ENCODE measurements at places on chromosomes 1 and 21.

- no peak for DNase-seq
Measured at GRCh38 chr1:109083923-109084322, 6.6 kb upstream of the TMEM167B start.

- DNase-seq = no peak
Measured at GRCh38 chr21:42361286-42361685, 5.0 kb downstream of the TFF1 start.

GRCh38 chr1:42816585-42817439 lies at the start of the genes ERMAP and SVBP:
ERMAP (plus strand) TSS chr1:42817122; CDS start chr1:42830449, 13,327 bp downstream.
SVBP (minus strand) TSS chr1:42817397; CDS start chr1:42816544, 853 bp downstream.
- DNase-seq = peak; percentile 97

- no peak for DNase-seq
Measured at GRCh38 chr1:171343727-171344472, 29.9 kb downstream of the FMO4 start.

DNA sequence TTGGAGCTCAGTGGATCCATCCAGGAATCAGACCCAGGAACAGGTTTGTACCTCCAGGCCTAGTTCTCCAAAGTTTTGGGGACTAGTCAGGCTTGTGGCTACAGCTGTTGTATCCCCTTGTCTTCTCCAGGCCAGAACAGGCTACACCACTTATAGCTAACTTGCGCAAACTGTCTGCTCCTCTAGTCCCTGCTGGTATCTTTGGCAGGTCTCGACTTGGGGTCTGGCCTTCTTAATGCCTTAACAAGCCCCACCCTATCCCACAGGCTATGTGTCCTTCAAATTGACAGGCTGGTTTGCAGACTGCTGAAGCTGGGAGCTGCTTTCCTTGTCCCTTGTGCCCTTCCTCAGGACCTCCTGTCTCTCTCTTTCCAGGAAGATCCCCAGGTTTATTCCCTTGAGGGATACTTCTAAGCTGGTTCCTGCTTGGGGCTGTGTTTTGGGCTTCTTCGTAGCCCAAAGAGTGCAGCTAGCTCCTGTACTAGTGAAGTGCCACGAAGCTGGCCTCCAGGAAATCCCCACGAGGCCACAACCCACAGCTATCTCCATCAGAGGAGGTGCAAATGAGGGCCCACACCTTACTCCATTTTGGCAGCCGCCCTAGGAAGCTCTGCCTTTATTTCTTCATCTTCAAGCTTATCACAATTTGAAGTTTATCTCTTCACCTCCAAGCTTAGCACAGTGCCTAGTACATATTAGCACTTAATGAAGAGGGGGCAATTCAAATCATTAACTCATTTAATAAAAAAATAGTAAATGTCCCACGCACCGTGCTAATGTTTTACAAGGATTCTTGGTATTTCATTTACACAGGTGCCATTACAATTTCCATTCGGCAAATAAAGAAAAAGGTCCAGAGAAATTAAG lies 683 bp upstream of the DMAP1 start:
- DNase-seq = no peak

DNA sequence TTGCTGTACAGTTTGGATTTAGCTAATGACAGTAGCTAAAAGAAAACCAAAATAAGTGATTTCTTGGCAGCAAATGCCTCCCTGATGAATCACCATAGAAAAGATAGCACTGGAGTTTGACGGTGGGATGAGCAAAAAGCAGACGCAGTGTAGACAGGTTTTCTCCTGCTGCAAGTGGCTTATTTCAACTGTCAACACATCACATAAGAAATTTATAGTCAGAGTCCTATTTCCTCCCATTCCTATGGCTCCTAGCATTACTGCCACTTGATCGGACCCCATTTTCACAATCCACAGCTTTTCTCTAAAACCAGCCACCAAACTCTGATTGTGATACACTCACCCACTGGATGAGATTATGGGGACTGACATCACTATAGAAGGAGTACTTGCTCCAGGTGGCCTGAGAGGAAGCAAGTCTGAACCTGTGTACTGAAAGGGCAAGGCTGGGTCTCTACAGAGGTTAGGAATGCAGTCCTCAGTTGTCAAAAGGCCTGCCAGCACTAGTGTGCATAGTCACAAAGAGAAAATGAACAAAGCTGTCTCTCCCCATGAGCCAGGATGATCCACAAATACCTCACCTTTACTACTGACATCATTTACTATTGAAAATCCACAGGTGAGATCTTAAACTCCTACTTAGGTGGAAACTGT lies 359.8 kb downstream of the LTN1 start:
- no peak for DNase-seq

- DNase-seq = no peak
Measured at GRCh38 chr1:99850459-99851291, 514 bp downstream of the AGL start.

- no peak for DNase-seq
Measured at GRCh38 chr1:230763927-230764591, 16.9 kb downstream of the CAPN9 start.

DNA sequence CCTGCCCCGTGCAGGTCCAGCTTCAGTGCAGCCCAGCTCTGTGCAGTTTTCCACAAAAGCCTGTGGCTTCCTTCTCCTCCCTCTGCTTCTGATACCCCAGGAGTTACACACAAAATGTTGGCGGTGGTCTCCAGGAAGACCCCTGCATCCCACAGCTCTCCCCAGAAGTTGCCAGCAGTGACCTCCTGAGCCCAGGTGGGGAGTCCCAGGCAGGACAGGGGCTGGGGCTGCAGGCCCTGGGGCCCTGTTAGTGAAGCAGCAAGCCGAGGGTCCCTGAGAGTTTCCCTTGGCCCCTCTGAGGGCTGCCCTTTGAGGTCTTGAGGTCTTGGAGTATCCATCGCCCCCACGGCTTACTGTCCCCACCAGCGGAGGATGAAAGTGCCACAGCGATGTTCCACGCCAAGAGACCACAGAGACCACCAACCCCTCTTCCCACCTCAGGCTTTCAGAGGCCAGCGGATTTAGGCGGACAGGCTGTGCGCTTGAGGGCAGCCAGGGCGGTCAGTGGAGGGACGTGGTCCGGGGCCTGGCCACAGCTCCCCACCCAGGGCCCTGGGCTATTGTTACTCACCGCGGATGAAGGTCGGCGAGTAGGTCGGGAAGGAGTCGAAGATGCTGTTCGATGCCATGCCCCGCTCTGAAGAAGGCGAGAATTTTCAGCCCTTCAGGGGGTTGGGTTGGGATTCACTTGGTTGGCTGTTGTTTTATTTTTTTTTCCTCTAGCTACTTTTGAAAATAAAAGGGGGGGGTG lies 34.0 kb upstream of the RUNX3 start:
- no peak for DNase-seq

DNA sequence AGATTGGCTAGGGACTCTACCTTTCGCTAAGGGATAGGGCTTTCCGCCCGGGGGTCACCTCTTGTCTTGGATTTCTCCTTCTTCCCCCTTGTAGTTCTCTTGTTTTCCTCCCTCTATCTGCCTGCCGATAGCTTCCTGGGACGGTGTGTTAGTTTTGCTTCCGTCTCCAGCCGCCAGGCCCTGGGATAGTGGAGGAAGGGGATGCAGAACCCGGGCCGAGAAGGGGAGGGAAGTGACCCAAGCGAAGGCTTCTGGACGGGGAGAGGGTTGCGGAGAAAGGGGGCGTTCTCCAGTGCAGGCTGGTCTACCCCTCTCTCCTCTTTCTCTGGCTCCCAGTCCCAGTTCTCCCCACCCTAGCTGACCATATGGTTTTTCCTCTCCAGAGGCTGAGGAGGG lies 871 bp downstream of the TUFT1 start:
- DNase-seq = no peak

DNA sequence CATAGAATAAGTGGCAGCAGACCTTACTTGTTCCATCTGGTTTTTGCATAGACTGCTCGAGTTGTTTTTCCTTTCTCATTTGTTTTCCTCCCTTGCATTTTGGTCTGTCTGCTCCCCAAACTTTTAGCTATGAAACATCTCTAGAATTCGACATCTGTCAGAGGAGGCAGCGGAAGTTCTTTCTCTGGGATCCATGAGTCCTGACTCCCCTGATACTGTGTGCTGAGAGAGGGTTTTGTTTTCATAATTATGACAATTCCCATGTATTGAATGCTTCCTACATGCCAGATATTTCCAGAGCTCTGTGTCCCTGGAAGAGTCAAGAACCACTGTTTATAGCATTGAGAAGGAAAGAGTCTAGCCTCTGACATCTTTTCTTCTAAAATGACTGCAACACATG lies 172.6 kb downstream of the KIF26B start:
- DNase-seq = no peak

DNA sequence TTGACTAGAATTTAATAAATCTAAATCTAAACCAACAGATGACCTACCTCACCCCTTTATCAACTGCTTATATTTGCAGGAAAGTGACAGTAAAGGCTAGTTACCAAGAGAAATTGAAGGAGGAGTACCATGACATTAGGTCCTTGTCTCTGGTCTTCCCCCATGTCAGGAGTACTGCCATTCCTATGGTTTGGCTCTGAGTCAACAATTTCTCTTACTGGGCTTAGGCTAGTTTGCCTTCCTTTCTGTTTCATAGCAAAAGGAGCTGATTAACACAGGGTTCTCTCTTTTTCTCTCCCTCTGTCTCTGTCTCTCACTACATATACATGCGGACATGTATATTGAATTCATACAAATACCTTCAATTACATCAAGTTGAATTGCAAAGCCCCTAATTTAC lies 579.9 kb downstream of the DPYD start:
- DNase-seq = no peak

DNA sequence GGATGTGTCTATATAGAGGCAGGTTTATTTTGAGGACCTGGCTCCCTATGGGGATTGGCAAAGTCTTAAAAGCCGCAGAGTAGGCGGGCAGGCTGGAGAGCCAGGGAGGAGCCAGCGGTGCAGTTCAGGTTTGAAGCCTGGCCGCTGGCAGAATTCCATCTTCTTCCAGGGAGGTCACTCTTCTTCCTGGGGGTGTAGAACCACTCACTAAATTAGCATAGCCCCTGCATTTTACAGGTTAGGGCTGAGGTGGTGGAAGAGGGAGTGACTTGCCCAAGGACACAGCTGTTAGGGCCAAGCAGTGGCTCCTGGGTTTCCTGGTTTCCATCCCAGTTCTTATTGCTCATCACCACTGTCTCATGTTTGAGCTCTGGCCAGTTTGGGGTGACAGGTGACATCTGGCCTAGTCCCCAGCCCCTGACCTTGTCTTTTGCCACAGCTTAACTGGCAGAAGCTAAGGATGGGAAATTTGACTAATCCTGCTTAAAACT lies 1.4 kb downstream of the PINK1 start:
- peak; percentile 33 for DNase-seq

GRCh38 chr1:76374086-76374485 lies 299.5 kb downstream of the ST6GALNAC3 start:
- no peak for DNase-seq

DNA sequence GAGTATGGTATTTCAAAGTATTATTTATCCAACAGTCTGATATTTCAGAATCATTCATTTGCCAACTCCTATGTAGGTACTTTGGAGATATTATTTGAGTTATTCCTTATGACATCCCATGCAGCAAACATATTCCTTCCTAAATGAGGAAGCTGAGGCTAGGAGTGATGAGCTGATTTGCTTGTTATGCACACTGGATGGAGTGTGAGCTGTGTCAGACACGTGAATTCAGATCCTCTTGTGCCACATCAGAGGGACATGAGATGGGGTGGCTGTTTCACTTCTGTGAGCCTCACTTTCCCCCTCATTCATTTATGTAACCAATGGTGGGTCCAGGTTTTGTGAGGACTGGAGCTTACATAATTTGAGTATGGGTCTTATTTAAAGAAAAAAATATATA lies 215.9 kb downstream of the DISC1 start:
- DNase-seq = no peak

- no peak for DNase-seq
Measured at GRCh38 chr1:20160034-20160433, 20.9 kb downstream of the PLA2G2F start.

GRCh38 chr1:61152066-61152465 lies 69.7 kb downstream of the NFIA start:
- DNase-seq = no peak

GRCh38 chr1:26932531-26932930 lies 11.0 kb downstream of the NUDC start:
- no peak for DNase-seq

GRCh38 chr1:204947338-204947737 lies 76.7 kb downstream of the NFASC start:
- DNase-seq = no peak

DNA sequence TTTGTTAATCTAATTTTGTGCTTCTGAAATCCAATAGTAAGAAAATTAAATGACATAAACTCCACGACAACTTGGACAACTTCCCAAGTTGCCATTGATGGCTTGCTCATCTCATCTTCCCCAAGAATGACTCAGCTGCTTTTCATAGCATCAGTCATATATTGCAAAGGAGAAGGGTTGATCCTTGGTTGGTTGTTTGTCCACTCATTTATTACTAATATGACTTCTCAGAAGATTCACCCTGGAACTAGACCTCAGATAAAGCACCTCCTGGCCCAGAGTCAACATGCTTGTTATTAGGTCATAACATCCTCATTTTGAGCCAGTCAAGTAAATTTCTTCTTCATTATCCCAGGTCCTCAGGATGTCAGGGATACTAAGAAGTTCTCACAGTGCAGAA lies 2.3 kb upstream of the LCE3D start:
- no peak for DNase-seq

DNA sequence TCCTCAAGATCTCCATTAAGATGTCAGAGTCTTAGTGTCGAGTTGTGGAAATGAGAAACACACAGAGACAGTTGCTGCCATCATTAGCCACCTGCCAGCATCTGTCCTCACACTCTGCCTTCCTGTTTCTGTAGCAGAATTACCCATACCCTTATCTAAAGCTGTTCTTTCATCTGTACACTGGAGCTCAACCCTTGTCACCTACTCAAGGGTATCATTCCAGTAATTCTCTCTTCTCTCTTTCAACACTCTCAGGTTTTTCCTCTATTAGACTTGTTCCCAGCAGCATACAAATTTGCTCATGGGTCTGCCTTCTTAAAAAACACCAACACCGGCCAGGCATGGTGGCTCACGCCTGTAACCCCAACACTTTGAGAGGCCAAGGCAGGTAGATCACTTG lies 27.4 kb upstream of the RNF2 start:
- DNase-seq = no peak

DNA sequence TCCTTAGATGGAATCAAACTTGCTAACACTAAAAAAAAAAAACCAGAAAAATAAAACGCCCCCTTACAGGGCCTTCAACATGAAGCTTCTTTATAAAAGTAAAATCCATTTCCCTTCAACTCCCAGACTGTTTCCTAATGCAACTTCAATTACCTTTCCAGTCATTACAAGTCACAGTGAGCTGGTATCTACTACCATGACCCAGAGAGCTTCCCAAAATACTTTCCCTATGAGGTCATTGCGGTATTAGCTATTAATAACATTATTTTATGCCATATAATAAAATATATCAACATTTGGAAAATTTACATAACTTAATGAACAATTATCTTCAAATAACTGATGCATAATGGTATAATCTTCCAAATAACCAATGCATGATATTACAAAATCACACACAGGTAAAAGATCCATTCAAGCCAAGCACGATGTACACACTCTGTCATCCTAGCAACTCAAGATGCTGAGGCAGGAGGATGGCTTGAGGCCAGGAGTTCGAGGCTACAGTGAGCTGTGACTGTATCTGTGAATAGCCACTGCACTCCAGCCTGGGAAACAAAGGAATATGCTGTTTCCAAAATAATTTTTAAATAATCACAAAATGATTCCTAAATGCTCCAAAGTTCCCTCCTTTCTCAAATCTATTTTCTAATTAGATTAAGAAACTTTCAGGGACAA lies 24.1 kb downstream of the EIF4G3 start:
- DNase-seq = no peak
